ENCODE measurements at places on chromosomes 2 and 18. TPM values are rescaled to one million over a fixed set of nuclear protein-coding genes. Genes with fewer than 3 reads are reported as not detected.

The DOK6 gene
- total RNA-seq, result 3.9 TPM

DNA sequence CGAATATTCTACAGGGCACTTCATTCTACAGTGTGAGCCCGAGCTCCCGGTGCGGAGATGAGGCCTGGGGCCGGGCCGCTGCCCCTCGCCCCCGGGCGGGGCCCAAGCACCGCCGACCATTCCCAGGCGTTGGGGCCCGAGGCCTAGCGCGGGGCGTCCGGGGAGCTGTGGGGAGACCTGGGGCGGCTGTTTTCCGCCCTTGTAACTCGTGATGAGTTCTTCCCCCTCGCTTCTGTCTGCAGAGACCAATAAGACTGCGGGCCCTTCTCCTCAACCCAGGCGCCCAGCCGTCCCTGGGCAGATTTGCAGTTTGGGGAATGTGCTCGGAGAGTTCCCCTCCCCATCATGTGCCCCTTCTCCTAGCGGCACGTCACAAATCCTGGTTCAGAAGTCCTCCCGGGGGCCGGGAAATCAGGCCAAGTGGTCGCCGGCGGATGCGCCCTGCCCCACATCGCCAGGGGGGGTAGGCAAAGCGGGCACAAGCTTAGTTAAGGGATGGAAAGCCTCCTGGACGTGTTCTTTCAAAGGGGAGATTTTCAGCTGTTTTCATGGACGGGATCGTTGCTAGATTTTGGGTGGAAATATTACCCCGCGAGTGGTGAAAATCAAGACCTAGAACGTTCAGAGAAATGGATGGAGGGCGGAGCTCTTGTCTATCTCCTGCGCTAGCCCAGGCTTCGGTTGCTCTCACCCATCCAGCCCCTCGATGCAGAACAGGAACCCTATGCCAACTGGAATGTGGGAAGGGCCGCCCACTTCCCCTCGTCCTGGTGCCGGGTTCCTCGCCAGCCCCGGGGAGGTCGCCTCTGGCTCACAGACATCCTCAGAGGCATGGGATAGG, 18.8 kb upstream of the HAAO start:
- DNase-seq, result peak; percentile 83

DNA sequence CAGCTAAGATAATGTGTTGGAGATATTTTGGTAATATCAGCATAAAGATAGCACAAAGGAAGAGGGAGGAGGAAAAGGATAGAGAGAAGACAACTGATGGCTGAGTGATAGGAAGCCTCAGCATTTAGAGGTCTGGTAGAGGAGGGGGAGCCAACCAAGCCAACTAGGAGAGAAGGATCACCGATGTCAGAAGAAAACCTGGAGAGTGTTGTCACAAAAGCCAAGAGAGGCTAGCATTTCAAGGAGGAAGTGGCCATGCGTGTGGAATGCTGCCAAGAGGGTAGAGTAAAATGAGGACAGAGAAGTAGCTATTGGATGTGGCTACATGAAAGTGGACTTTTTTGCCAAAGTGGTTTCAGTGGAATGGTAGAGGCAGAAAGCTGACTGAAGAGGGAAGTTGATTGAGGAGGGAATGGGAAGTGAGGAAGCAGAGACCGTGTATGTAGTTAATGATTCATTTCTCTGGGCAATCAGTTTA, 34.3 kb downstream of the LCLAT1 start:
- no peak for DNase-seq

- no peak for DNase-seq
Observed at GRCh38 chr2:136347981-136348380, 230.0 kb upstream of the CXCR4 start.

GRCh38 chr2:201978986-201979385, 54.7 kb upstream of the FZD7 start:
- peak; percentile 97 for DNase-seq

DNA sequence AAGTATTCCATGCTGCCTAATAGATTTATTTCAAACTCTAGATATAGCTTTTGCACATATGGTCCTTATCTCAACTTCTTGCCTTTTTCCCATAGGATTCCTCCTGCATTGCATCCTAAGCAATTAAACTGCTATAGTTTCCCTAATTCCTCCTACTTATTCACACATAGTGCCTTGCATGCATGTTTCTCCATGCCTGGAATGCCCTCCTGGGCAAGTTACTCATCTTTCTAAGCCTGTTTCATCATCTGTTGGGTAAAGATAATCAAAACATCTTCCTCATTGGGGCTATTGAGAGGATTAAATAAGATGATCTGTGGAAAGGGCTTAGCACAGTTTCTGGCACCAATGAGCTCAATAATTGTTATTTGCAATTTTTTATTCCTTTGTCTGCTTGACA, 726.5 kb downstream of the SLC4A3 start:
- no peak for DNase-seq

DNA sequence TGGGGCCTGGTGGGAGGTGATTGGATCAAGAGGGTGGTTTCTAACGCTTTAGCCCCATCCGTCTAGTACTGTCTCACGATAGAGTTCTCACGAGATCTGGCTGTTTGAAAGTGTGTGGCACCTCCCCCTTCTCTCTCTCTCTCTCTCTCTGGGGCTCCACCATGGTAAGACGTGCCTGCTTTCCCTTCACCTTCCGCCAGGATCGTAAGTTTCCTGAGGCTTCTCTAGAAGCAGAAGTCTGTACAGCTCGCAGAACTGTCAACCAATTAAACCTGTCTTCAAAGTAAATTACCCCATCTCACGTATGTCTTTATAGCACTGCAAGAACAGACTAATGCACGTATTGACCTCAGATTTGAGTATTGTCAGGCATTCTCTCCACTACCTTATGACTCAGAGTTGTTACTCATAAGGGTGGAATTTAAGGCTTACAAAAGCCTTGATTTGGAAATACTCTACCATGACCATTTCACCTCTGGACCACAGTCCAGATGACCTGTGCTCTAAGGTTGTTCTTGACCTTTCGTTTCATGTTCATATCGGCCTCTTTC, 99.5 kb upstream of the AGAP1 start:
- no peak for DNase-seq

- no peak for DNase-seq
Observed at GRCh38 chr2:11480859-11481258, 14.9 kb upstream of the E2F6 start.

GRCh38 chr2:158914731-158915130, 53.7 kb upstream of the TANC1 start:
- no peak for DNase-seq

The ANKRD36 gene
- 94.4 TPM for total RNA-seq

DNA sequence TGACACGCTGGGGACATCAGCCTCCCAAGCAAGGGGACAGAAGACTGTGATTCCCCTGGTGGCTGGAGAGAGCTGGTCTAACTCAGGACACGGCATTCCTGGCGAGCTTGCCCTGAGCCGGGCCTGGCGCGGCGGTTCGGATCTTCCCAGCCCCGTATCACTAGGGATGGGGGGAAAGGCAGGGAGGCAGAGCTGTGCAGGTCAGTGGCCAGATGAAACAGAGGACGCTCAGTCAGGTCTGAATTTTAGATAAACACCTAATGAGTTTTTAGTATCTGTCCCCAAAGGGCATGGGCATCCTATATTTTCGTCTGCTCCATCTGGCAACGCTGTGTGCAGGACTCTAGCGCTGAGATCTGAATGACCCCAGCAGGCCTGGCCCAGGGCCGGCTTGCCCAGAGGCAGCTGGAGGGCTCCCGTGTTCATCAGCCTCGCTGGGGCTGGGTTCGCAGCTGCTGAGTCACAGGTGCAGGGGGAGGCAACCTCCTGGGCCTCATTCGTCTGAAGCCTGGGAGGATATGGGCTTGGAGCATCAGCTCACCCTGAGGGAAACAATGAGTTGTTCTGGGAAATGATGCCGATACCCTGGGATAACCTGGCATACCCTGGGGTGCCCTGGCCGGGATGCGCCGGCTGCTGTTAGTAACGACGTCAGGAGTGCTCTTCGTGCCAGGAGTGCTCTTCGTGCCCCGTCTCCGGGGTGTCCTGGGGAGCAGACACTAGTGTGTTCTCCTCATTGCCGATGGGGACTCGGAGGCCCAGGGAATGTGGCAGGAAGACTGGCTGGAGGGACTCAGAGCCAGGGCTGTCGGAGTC, 48.1 kb upstream of the HPCAL1 start:
- peak; percentile 71 for DNase-seq

- no peak for DNase-seq
Observed at GRCh38 chr18:2960983-2961696, 51.8 kb downstream of the LPIN2 start.

DNA sequence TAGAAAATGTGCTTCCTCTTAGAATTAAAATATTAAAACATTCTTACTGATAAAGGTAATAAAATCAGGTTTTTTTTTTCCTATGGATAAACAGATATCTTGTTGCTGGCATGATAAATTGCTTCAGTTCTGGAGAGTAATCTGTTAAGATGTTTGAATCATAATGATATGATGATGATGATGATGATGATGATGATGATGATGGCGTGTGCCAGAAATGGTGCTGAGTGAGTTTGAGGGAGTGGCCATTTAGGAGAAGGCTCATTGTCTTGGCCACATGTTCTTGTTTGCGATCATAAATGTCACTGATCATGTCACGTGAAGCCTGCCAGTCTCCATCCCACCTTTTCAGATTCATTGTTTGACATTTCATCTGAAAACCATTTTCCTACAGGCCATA, 35.0 kb downstream of the ADAM23 start:
- no peak for DNase-seq

The C2orf78 gene
- total RNA-seq, result not detected

The IGFBP2 gene
- 336 TPM for total RNA-seq

The ST6GAL2 gene
- 7.1 TPM for total RNA-seq

DNA sequence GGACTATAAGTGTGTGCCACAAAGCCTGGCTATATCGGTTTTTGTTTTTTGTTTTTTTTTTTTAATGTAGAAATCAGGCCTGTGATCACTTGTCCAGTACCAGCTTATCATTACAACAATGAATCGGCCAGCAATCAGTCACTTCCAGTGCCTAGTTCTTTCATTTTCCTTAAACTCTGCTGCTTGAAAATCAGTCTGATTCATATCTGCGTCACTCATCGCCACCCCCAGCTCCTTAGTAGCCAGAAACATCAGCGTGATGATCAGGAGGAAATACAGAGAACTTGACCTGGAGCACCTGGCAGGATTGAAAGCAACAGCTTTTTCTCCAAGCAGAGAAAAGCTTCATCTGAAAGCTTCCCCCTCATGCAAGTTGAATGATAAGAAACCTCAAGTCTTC, 75.4 kb downstream of the SPTBN1 start:
- DNase-seq, result no peak

- DNase-seq, result no peak
Observed at GRCh38 chr2:134296301-134296700, 42.4 kb downstream of the MGAT5 start.

- peak; percentile 84 for DNase-seq
Observed at GRCh38 chr2:150485871-150486538, 1.5 kb downstream of the RND3 start.

GRCh38 chr18:39406941-39407340, 1841.3 kb upstream of the CELF4 start:
- no peak for DNase-seq

DNA sequence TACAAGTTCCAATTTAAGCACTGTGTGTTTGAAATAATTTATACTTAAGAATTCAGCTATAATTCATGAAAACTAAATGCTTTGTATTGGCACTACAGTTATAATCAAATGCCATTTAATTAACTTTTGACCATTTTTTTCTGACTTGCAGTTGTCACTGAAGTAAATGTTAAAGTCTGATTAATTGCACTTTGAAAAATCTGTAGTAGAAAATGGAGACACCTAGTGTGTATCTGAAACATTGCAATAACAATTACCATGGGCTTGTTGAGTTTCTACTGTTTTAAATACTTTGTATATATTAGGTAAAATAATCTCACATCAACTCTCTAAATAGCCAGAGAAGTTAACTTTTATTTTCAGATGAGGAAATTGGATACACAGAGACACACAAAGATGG, 458.6 kb upstream of the FSIP2 start:
- peak; percentile 21 for DNase-seq

GRCh38 chr18:76993573-76993972, 139.0 kb downstream of the MBP start:
- DNase-seq, result no peak

The IL1RL1 gene
- 4.0 TPM for total RNA-seq

DNA sequence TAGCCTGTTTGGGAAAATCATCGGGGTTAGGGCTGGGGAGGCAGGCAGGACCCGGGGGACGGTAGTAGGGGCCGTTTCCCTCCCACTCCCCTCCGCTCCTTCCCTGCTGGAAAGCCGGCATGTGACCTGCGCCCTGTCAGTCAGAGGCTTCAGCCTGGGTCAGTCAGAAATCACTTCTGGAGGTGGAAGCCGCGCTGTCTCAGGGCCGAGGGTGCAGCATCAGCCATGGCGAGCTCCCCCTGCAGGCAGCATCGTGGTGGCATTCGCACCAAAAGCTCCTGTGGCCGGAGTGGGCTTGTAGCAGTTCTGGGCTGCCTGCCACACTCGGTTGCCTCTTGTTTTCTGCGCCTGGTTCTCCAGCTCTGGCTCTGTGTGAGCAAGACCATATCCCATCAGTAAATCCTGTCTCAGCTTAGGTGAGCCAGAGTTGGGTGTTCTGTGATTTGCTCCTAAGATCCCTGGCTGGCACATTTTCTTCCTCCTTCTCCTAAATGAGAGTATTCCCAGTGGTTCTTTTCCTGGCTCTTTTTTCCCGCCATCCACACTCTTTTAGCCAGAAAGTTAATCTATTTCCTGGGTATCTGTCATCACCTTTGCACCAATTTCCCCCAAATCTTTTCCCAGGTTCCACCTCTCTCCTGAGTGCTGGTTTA, 123.9 kb upstream of the CD302 start:
- peak; percentile 58 for DNase-seq

DNA sequence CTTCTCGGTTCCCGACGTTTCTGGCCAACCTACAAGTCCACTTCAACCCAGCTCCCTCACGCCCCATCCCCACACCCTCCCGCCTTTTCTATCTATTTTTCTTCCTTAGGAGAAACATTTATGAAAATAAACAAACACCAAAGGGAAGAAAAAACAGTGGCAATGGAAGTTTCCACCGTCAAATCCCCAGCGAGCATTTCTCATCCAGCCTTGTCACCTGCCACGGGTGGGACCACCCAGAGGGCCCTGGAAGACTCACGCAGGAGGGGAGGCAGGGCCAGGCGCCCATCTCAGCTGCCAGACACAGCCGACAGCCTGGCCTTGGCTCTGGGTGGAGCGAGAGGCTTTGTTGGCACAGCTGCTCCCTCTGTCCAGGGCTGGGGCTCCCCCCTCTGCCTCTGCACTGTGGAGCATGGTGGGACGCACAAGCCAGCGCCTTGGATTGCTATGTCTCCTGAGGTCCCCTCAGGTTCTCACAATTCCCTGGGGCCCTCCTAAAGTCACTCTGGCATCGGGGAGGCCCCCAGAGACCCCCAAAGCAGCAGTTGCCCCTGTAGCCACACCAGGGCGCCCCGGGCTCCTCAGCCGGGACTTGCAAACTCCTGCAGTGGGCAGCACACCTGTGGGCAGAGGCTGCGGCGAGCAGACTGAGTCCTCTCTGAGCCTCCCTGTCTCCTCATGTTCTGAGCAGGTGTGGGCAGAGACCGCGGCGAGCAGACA, 395.7 kb upstream of the SALL3 start:
- DNase-seq, result peak; percentile 58

DNA sequence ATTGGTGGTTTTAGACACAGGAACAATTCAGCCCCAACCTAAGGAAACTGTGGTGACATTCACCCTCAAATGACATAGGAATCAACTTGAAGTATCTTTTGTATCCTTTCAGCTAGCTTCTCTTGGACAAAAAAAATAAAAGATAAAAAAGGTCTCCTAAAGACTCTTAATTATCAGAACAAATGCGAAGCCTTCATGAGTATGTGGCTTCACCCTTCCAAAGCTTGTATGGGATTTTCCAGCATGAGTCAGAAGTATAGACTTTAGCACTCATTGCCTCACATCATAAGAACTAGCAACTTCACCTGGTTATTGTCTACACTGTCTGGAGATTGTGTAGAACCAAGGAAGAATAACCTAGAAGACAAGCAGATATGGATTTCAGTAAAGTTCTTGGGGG, 135.4 kb downstream of the LAMA3 start:
- no peak for DNase-seq

The TUBB8B gene
- total RNA-seq, result not detected

The BABAM2 gene
- total RNA-seq, result 16.1 TPM

The PLB1 gene
- total RNA-seq, result 2.4 TPM
